ENCODE measurements at places on chromosomes 5 and 9. TPM values are rescaled to one million over a fixed set of nuclear protein-coding genes. Genes with fewer than 3 reads are reported as not detected.

PCDHGA9 gene
- not detected for total RNA-seq

ISL1 gene
- 0.20 TPM for total RNA-seq

PCSK1 gene
- 0.10 TPM for total RNA-seq

CERCAM gene
- total RNA-seq = 8.9 TPM
